ENCODE measurements at places on chromosomes 4 and X. TPM values are rescaled to one million over a fixed set of nuclear protein-coding genes. Genes with fewer than 3 reads are reported as not detected.

GRCh38 chrX:119055687-119056086 is 17.1 kb upstream of the CT47C1 start:
- no peaks in the 10 kb centered on the region for H3K27me3 ChIP-seq
- no peak overlapping the region for H3K27ac ChIP-seq
- H3K36me3 ChIP-seq, result no peaks in the 10 kb centered on the region
- no peak overlapping the region for H3K4me3 ChIP-seq

- DNase-seq, result no peak
- no peak overlapping the region for H3K27ac ChIP-seq
- H3K4me1 ChIP-seq, result no peaks in the 10 kb centered on the region
- no peaks in the 10 kb centered on the region for H3K36me3 ChIP-seq
- H3K4me3 ChIP-seq, result no peak overlapping the region
Measured at GRCh38 chrX:1751781-1752180, 136.9 kb downstream of the ASMT start.

The FAM47E gene
- 3.6 TPM for total RNA-seq

The FGF13 gene
- total RNA-seq, result 3.2 TPM

- H3K4me3 ChIP-seq, result no peak overlapping the region
- no peaks in the 10 kb centered on the region for H3K27me3 ChIP-seq
- no peaks in the 10 kb centered on the region for H3K4me1 ChIP-seq
- no peak for DNase-seq
- H3K27ac ChIP-seq, result no peak overlapping the region
- H3K36me3 ChIP-seq, result no peaks in the 10 kb centered on the region
Measured at GRCh38 chr4:169941141-169941540, 85.1 kb downstream of the MFAP3L start.

DNA sequence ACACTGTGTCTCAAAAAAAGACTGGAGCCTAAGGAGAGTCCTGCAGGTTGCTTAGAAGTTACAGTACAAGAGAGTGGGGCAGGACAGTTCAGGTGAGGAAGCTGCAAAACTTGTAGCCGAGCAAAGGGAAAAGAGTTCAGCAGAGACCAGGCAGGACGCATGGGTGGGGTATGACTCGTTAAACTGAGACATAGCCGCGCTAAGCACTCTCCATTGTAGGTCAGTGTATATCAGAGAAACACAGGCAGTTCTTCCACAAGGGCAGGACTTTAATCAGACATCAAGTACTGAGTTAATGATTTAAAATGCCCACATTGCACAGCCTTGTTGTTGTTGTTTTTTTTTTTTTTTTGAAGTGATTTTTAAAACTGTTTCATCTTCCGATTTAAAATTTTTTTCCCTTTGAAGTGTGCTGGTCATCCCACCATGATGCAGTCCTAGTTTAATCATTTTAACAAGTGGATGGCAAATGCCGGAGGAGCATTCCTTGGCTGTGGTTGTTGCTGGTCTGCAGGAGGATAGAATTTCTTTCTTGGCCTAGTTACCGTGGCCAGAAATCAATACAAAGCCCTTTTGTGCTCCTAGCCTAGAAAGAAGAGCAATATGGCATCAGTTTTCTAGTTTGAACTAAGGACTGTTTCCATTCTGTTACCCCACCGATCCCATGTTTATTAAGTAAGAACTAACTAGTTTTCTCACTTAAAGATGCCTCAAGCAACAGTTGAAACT is 10.3 kb downstream of the LAP3 start:
- no peaks in the 10 kb centered on the region for H3K27me3 ChIP-seq
- DNase-seq, result no peak
- no peaks in the 10 kb centered on the region for H3K4me1 ChIP-seq
- peaks cover 98% of the 10 kb centered on the region for H3K36me3 ChIP-seq
- no peak overlapping the region for H3K4me3 ChIP-seq

GRCh38 chr4:172830295-172830764 is 338.3 kb upstream of the GALNT7 start:
- no peak for DNase-seq
- no peaks in the 10 kb centered on the region for H3K4me1 ChIP-seq
- no peak overlapping the region for H3K4me3 ChIP-seq

GRCh38 chr4:184794470-184794869 is 31.3 kb downstream of the ACSL1 start:
- peaks cover 10% of the 10 kb centered on the region for H3K4me1 ChIP-seq
- H3K4me3 ChIP-seq, result no peak overlapping the region
- no peaks in the 10 kb centered on the region for H3K27me3 ChIP-seq
- DNase-seq, result no peak

The ARMCX2 gene
- 36.0 TPM for total RNA-seq

DNA sequence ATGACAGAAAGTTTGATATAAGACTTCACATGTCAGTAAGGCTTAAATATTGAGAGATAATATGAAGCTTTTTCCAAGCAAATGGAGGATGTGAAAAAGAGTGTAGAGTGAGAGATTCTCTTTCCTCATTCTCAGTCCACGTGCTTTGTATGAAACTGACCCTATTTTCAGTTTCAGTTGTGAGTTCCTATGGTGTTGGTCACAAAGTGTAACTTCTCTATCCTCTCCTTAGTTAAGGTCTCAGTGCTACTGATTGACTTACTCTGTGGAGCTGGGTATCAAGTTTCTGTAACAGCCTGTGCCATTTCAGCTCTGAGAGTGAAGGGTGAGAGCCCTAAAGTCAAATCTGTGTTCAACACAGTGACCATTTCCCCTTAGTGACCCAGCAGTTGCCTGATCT is 277.2 kb downstream of the EPHA5 start:
- H3K36me3 ChIP-seq, result no peaks in the 10 kb centered on the region
- H3K27ac ChIP-seq, result no peak overlapping the region
- H3K4me3 ChIP-seq, result no peak overlapping the region
- no peak for DNase-seq

GRCh38 chr4:6681191-6681590 is 12.5 kb upstream of the S100P start:
- H3K4me3 ChIP-seq, result no peak overlapping the region
- H3K27me3 ChIP-seq, result no peaks in the 10 kb centered on the region
- H3K36me3 ChIP-seq, result peaks cover 3% of the 10 kb centered on the region
- no peak overlapping the region for H3K27ac ChIP-seq
- no peak for DNase-seq
- H3K4me1 ChIP-seq, result peaks cover 14% of the 10 kb centered on the region

The PRKG2 gene
- 8.1 TPM for total RNA-seq

GRCh38 chrX:30283456-30284200 is 25.6 kb downstream of the NR0B1 start:
- no peak for DNase-seq
- no peaks in the 10 kb centered on the region for H3K36me3 ChIP-seq
- no peak overlapping the region for H3K27ac ChIP-seq
- no peaks in the 10 kb centered on the region for H3K4me1 ChIP-seq

DNA sequence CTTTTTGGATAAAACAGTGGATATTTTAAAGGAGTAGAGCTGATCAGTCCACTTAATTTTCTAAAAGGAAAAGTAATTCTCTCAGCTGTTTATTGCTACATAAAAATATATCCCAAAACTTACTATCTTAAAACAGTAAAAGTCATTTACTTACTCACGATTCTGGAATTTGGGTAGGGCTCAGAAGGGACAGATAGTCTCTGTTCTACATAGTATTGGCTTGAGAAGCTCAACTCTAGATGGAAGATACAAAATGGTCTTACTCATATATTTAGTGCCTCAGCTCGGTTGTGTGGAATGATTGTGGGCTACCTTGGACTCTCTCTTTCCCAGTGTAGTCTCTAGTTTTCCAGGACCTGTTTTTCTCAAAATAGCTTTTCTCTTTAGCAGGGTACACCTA is 691.5 kb upstream of the POU3F4 start:
- no peaks in the 10 kb centered on the region for H3K4me1 ChIP-seq
- H3K4me3 ChIP-seq, result no peak overlapping the region
- H3K27ac ChIP-seq, result no peak overlapping the region

The PALLD gene
- total RNA-seq, result 179 TPM

DNA sequence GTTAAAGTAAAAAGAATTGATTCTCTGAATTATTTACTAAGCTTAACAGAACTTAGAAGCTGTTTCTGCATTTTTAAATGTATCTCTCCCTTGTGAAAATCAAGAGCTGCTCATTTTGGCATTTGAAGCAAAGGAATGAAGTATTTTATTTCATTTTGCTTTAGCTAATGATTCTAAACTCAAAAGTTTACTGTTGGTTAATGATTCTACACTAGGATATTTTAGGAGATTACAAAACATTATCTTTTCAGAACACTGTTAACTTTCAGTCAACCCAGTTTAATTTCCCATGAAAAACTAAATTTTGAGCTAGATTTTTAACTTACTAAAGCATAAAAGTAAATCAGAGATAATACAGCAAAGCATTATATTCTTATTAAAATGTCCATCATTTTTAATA is 355.2 kb upstream of the CXorf51B start:
- no peaks in the 10 kb centered on the region for H3K4me1 ChIP-seq
- H3K27ac ChIP-seq, result no peak overlapping the region
- no peak overlapping the region for H3K4me3 ChIP-seq

DNA sequence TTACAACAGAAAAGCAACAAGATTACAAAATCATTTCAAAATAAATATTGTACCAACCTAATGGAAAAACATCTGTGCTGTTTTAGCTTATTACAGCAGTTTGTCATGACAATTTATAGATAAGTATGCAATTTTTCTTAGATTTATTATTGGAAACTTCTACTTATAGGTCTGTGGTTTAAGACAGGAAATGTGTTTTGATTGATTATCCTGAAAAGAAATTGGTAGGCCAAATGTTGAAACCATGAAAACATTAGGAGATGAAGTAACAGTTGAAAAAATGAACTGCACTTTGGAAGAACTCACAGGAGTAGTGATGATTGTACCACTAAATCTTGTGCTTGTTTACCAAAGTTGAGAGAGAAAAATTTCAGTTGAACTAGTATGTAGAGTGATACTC is 162.2 kb upstream of the GIMD1 start:
- no peak overlapping the region for H3K27ac ChIP-seq
- H3K4me1 ChIP-seq, result no peaks in the 10 kb centered on the region
- no peaks in the 10 kb centered on the region for H3K36me3 ChIP-seq
- H3K4me3 ChIP-seq, result no peak overlapping the region
- DNase-seq, result no peak

DNA sequence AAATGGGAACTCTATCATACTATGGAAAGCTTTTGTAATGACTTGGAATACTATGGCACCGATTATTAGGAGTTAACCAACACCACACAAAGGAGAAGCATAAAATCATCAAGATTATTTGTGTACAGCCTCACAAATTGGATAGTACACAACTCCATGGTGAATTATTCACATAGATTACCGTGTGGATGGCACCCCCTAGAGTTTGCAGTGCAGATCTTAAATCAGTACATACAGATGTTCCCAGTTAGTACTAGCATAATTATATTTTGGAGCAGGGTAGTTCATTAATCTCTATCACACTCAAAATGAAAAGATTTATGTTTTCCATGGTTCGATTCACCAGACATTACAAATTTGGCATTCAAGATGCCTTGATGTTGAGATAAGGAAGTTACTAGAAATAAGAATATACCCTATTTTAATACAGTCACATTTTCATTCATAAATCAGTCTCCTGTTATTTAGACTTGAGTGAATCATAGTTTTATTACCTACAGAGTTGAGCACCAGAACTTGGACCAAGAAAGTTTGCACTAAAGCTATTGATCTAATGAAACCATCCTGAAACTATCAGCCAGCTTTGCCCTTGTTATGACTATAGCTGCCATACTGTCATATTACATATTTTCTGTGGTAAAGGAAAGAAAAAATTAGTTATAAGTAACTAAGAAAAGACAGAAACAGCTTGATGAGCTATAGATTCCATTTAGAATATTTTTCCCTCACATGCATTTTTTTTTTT is 531.8 kb downstream of the GLUD2 start:
- no peak overlapping the region for H3K27ac ChIP-seq
- no peaks in the 10 kb centered on the region for H3K36me3 ChIP-seq
- no peaks in the 10 kb centered on the region for H3K4me1 ChIP-seq
- DNase-seq, result no peak
- no peaks in the 10 kb centered on the region for H3K27me3 ChIP-seq

- no peak overlapping the region for H3K4me3 ChIP-seq
- H3K27me3 ChIP-seq, result no peaks in the 10 kb centered on the region
- no peak for DNase-seq
- H3K4me1 ChIP-seq, result no peaks in the 10 kb centered on the region
- no peak overlapping the region for H3K27ac ChIP-seq
Measured at GRCh38 chr4:111807576-111807975, 337.7 kb upstream of the FAM241A start.

Measured in upper lobe of right lung (tissue), 1 donor.